ENCODE measurements at places on chromosomes 5 and 9. TPM values are rescaled to one million over a fixed set of nuclear protein-coding genes. Genes with fewer than 3 reads are reported as not detected.

GRCh38 chr5:469752-470483, 26.9 kb downstream of the EXOC3 start:
- H3K4me1 ChIP-seq: peaks cover 6% of the 10 kb centered on the region
- DNase-seq: no peak
- H3K27me3 ChIP-seq: no peaks in the 10 kb centered on the region
- H3K36me3 ChIP-seq: peaks cover 34% of the 10 kb centered on the region
- H3K4me3 ChIP-seq: no peak overlapping the region

Gene PCDHGA12
- total RNA-seq: 9.7 TPM

DNA sequence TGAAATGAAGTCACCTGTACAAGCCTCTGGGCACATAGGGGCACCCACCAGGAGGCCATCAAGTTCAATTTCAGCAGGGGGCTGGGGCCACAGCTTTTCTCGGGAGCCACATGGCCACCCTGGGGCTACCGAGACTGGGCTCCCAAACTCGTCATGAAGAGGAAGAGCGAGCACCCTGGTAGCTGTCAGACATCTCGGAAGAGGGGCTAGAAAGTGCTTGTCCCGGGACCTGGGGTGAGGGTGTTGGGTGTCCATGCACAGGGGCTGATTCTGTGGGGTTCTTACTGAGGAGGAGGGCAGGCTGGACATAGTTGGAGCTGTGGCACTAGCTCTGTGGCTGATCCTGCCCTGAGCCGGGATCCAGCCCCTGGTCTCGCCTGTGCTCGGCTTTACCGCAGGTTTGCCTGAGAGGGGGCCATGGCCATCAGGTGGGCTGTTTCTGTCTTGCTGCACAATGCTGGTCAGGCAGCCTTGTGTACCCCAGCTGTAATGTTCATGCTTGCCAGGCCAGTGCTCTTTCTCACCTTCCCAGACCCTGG, 70.3 kb downstream of the PHF2 start:
- H3K36me3 ChIP-seq: peaks cover 45% of the 10 kb centered on the region
- no peaks in the 10 kb centered on the region for H3K27me3 ChIP-seq
- peaks cover 2% of the 10 kb centered on the region for H3K4me1 ChIP-seq
- no peak overlapping the region for H3K27ac ChIP-seq

GRCh38 chr5:136957428-136957827, 541.7 kb downstream of the SPOCK1 start:
- no peak overlapping the region for H3K27ac ChIP-seq
- no peak for DNase-seq
- no peaks in the 10 kb centered on the region for H3K36me3 ChIP-seq
- H3K27me3 ChIP-seq: no peaks in the 10 kb centered on the region

Gene OR1Q1
- total RNA-seq: not detected

DNA sequence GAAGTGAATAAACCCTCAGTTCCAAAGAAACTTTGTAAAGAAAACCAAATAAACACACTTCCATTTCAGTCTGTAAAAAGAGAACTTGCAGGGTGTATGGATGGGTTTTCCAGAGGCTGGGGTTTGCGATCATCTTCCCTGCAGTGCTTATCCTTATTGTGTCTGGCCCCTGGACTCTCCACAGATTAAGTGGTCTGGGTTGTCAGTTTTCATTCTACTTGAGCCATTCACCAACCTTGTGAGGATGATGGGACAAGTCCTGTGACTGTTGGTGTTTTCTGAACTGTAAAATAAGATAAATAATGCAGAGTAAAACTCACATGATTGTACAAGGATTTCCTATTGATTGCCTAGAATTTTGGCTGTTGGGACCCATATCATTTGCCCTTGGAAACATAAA, 166.1 kb upstream of the MOCS2 start:
- H3K27ac ChIP-seq: no peak overlapping the region
- H3K4me3 ChIP-seq: no peak overlapping the region
- no peak for DNase-seq
- no peaks in the 10 kb centered on the region for H3K27me3 ChIP-seq
- no peaks in the 10 kb centered on the region for H3K4me1 ChIP-seq

DNA sequence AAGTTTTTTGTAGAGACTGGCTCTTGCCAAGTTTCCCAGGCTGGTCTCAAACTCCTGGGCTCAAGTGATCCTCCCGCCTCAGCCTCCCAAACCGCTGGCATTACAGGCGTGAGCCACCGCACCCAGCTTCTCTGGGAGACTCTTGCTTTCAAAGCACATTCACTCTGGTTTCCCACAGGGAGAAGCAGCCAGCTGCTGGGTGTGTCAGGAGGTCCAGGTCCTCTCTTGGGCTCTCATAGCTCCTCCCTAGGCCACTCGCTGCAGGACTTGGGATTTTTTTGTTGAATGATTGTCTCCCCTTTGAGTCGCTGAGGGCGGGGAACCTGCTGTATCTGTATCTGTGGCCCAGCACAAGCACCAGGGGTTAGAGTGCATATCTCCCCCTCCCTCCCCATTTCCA, 68.4 kb upstream of the RAPGEF1 start:
- no peak overlapping the region for H3K4me3 ChIP-seq
- peaks cover 62% of the 10 kb centered on the region for H3K27me3 ChIP-seq
- H3K27ac ChIP-seq: no peak overlapping the region
- no peak for DNase-seq

Gene RALGPS1
- total RNA-seq: 0.90 TPM

DNA sequence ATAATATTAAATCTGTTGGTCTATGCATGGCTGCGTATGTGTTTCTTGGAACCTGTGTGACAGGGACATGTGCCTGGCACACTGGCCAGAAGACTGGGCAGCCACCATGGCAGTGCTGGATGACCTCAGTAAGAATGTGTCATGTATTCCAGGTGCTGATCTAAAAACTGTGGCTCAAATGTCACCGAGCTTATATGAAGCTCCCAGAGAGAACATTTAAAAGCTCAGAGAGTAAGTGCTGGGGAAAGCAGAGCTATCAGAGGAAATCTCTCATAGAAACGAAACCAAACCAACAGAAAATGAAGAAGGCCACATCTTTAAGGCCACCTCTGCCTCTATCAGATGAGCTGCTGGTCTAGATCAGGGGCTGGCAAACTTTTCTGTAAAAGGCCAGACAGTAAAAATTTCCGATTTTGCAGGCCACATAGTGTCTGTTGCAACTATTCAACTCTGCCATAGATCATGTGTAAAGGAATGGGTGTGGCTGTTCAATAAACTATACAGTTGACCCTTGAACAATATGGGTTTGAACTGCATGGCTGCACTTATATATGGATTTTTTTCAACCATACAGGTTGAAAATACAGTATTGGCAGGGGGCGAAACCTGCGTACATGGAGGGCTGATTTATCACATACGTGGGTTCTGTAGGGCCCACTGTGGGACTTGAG, 31.8 kb downstream of the TSTD2 start:
- no peaks in the 10 kb centered on the region for H3K27me3 ChIP-seq
- no peaks in the 10 kb centered on the region for H3K4me1 ChIP-seq
- no peak overlapping the region for H3K4me3 ChIP-seq

GRCh38 chr9:104899759-104900247, 28.2 kb downstream of the ABCA1 start:
- peaks cover 15% of the 10 kb centered on the region for H3K4me1 ChIP-seq
- H3K4me3 ChIP-seq: no peak overlapping the region
- peaks cover 23% of the 10 kb centered on the region for H3K36me3 ChIP-seq
- DNase-seq: no peak
- no peaks in the 10 kb centered on the region for H3K27me3 ChIP-seq

DNA sequence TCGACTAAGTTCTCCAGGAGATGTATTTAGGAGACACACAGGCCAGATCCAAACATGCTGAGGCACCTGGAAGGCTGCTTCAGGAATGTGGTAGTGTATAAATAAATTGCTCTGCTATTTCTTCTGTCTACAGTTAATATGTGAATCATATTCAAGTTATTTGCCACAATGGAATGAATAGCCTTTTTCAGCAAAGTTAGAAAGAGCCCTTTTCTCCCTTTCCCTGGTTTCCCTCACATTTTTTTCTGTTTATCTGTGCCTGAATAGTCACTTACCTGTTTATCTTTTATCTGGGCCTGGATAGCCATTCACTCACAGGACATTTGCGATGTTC, 44.1 kb upstream of the CLINT1 start:
- peak; percentile 19 for DNase-seq
- H3K27me3 ChIP-seq: no peaks in the 10 kb centered on the region

DNA sequence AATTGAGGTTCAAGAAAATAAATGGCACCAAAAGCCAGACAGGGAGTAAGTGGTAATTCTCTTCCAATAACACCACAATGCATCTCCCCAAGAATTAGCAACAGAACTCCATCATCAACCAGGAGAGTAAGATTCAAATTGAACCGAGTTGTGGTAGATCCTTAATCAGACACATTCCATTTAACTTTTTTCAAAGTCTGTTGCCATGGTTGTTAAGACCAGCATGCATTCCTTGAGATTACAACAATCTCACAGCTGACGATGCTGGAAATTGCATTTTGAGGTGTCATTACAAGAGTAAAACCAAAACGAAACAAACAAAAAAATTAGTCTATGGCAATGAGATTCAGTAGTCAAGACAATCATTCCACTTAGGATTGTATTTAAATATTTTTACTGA, 78.9 kb upstream of the ZNF462 start:
- no peak overlapping the region for H3K4me3 ChIP-seq
- no peak for DNase-seq
- H3K36me3 ChIP-seq: no peaks in the 10 kb centered on the region
- no peaks in the 10 kb centered on the region for H3K27me3 ChIP-seq
- no peaks in the 10 kb centered on the region for H3K4me1 ChIP-seq

GRCh38 chr9:68804911-68805889, 100.2 kb downstream of the PIP5K1B start:
- H3K4me1 ChIP-seq: no peaks in the 10 kb centered on the region
- no peak overlapping the region for H3K4me3 ChIP-seq
- no peak for DNase-seq
- no peaks in the 10 kb centered on the region for H3K36me3 ChIP-seq
- peaks cover 3% of the 10 kb centered on the region for H3K27me3 ChIP-seq
- H3K27ac ChIP-seq: no peak overlapping the region

DNA sequence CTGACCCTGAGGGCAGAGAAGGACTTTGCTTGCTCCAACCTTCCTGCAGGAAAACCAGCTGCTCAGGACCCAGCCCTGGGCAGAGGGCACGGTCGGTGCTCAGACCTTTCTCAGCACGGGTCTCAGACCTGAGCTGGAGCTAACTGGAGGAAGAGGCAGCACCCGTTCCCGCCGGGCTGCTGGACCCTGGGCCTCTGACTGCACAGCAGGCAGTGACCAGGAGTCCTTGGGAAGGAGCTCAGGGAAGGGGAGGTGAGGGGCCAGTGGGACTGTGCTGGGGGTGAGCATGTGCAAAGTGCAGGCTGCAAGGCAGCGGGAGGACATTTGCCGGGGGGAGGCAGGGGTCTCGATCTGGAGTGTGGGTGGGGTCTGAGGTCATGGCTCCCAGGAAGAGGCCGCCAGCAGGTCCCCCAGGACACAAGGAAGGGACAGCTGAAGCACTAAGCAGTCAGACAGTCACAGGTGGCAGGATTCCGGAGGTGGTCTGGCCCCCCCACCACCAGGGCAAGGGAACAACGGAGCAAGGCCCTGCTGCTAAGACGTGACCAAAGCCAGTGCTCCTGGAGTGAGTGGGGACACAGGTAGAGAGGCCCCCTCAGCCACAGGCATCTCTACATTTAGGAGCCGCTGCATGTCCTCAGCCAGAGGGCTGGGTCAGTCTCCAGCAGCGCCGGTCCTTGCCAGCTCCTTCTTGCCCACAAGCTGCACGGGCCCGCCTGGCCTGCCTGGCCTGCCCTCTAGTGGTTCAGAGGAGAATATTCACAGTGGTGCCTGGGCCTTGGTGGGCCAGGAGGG, 4.8 kb upstream of the DPM2 start:
- H3K27me3 ChIP-seq: no peaks in the 10 kb centered on the region
- peak; percentile 54 for DNase-seq

Gene SLC27A4
- total RNA-seq: 9.7 TPM

GRCh38 chr9:82645600-82645999, 417.3 kb downstream of the RASEF start:
- no peak overlapping the region for H3K27ac ChIP-seq
- H3K4me1 ChIP-seq: no peaks in the 10 kb centered on the region
- no peak for DNase-seq
- no peaks in the 10 kb centered on the region for H3K27me3 ChIP-seq
- H3K4me3 ChIP-seq: no peak overlapping the region
- H3K36me3 ChIP-seq: no peaks in the 10 kb centered on the region

GRCh38 chr9:86557063-86557766, 203.0 kb upstream of the TUT7 start:
- no peaks in the 10 kb centered on the region for H3K27me3 ChIP-seq
- no peak overlapping the region for H3K4me3 ChIP-seq
- H3K4me1 ChIP-seq: peaks cover 6% of the 10 kb centered on the region
- peak overlapping the region; percentile 61 for H3K27ac ChIP-seq
- peak; percentile 98 for DNase-seq

- H3K4me1 ChIP-seq: no peaks in the 10 kb centered on the region
- H3K4me3 ChIP-seq: no peak overlapping the region
- H3K27ac ChIP-seq: no peak overlapping the region
- H3K36me3 ChIP-seq: no peaks in the 10 kb centered on the region
- no peaks in the 10 kb centered on the region for H3K27me3 ChIP-seq
Observed at GRCh38 chr9:9536523-9536922, 1076.3 kb downstream of the PTPRD start.

DNA sequence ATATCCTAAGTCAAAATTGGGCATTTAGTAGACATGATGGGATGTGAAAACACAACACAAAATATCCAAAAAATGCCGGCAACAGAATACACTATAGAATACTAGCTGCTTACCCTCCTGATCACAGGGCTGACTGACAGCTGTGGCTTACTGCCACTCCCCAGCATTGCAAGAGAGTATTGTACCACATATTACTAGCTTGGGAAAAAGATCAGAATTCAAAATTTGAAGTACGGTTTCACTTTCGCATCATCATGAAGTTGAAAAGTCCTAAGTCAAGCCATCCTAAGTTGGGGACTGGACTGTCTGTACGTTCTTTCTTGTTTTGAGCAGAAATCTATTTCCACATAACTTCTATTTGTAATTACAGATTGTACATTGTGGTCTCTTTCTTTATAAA, 851.4 kb downstream of the MAT2B start:
- H3K4me3 ChIP-seq: no peak overlapping the region
- no peak overlapping the region for H3K27ac ChIP-seq
- H3K4me1 ChIP-seq: peaks cover 6% of the 10 kb centered on the region
- H3K36me3 ChIP-seq: no peaks in the 10 kb centered on the region

Gene DPYSL3
- 50.2 TPM for total RNA-seq

GRCh38 chr5:153086486-153086885, 404.0 kb upstream of the GRIA1 start:
- no peaks in the 10 kb centered on the region for H3K4me1 ChIP-seq
- H3K27me3 ChIP-seq: no peaks in the 10 kb centered on the region
- H3K27ac ChIP-seq: no peak overlapping the region

Data from IMR-90 (cell line).